Stimulated activated CD8-positive, alpha-beta memory T cell treated with anti-CD3 and anti-CD28 coated beads, Interleukin-7, amount 100 ng/mL, for 1 hour (primary cell): ENCODE measurements at places on chromosomes 13 and 19.

DNA sequence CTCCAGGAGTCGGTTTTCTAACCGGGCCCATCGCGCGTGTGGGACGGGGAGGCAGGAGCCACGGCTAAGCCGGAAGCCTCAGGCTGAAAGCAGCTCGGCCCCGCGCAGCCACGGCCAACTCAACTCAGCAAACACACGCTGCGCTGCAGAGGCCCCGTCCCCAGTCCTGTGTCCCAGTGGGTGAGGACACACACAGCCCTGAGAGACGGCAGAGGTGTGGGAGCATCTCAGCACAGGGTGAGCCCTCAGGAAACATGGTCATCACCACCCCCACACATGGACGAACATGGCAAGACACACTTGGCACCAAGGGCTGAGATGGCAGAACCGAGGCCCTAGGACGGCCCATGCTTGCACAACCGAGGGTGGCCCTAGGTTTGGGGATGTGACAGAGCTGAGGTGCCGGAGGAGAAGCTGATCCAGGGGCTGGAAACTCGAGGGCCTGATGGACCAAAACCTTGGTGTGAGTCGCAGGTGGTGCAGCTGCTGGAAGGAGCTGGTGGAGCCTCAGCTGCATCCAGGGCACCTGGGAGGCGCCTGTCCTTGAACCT is 29.0 kb upstream of the C13orf46 start:
- DNase-seq = no peak

- DNase-seq = no peak
These were observed 199.4 kb upstream of the IPO5 start for GRCh38 chr13:97753942-97754670.

DNA sequence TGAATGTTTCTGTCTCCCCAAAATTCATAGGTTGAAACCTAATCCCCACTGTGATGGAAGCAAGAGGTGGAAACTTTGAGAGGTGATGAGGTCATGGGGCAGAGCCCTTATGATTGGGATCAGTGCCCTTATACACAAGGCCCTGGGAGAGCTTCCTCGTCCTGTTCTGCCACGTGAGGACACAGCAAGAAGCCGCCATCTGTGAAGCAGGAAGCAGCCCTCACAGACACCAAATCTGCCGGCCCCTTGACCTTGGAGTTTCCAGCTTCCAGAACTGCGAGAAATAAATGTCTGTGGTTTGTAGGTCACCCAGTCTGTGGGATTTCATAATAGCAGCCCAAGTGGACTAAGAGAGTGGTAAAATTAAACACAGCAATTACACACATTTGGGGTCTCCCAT is 737.4 kb downstream of the UQCRFS1 start:
- no peak for DNase-seq

- DNase-seq = no peak
These were observed 27.4 kb upstream of the SIAH3 start for GRCh38 chr13:45878966-45879365.

DNA sequence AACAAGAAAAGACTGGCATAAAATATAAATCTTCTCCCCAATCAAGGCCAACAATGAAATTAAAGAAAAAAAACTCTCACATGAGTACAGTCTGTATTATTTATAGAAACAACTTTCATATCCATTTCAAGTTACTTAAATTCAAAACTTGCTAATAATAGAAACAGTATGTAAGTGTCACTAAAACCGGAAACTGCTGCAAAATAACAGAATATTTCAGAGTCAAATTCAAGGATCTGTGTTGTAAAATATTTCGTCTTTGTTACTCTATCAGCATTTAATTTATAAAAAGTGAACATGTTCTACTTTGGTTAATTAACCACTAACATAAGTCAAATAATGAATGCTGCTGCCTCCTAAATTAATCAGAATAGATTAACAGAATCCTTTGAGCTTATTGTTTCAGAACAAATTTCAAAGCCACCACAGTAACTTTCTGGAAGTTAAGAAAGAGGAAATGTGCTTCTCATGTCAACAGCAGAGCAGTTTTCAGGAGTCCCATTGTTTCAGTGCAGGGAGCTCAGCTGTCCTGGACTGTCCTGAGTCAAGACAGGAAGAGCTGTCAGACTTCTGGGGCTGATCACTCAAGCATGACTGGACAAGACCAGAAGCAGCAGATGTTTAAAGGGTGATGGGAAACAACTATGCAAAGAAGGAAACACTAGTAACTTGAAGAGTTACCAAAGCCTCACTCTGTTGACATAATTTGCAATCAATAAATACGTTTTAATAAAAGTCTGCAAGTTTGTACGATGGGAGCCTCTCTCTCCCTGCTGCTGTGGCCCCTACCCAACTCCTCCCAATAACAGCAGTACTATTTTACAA is 76.9 kb downstream of the FOXO1 start:
- DNase-seq = no peak

DNA sequence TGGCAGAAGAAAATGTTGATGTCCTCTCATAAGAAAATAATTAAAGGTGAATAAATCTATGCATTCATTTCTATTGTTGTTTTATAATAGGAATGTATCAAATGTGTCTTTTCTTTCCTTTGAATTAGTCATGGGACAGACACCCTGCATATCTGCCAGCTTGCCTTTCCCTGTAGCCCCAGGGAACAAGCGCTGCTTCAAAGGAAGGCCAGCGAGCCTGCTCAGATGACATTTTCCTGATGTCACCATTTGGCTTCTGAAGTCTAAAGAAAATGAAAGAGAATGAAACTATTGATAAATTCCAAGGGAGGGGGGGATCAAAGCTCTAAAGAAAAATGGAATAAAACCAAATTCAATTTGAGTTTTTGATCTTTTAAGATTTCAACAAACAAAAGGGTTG is 574.8 kb downstream of the IRS2 start:
- no peak for DNase-seq

DNA sequence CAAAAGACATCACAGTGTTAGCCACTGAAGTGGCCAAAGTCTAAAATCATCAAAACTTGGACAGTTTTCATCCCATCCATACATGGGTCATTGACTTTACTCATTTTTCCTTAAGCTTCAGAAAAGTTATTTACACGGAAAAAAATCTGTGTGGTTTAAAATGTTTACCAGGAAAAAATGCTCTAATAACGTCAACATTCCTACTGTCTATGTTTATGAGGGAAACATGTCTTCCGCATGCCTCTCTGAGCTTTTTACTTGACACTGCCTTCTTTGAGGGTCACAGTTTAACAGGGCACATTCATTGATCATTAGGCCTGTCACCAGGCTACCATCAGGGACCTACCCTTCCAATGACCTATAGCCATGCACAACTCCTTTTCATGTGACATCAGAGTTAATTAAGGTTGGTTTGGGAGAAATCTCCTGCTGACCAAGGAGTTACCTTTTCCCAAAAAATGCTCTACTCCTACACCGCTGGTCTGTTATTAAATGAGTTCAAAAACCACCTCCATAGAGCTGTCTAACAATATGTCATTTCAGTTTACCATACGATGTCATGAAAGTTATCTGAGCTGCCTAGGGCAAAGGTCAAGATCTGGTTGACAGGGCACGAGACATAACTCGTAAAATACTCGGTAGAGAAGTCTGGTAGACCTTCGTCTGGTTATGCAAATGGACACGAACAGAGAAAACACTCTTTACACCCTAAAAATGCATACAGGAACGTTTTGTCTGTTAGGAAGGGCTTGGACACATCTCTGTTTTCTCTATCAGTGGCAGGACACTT is 17.8 kb downstream of the FLT1 start:
- DNase-seq = no peak

GRCh38 chr13:75302071-75302698 is 179.8 kb downstream of the TBC1D4 start:
- no peak for DNase-seq

DNA sequence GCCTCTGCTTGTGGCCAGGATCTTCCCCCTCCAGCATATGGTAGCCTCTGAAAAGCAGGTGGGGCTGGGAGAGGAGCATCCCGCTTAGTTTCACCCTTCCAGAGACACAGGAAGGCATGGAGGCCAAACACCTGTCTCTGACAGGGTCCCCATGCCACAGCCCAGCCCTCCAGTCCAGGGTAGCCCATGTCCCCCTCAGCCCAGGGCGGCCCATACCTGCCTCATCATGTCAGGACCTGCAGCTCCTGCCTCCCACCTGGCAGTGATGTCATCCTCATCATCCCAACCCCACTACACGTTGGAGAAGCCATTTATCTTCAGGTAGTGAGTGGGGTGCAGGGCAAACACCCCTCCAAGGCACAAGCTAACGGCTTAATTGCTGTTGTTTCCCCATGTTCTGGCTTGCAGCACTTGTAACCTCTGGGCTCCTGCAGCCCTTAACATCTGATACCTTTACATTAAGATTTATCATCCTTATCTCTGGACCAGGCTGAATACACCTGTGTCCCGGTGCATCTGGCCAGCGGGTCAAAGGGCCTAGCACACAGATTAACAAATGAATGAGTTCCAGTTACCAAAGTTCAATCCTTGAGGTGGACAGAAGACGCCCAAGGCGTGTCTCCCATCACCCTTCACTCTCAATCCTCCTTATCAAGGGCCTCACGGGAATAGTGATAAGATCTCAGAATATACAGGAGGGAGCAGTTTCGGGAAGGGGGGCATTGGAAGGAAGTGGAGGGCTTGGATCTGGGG is 22.2 kb downstream of the ZNF175 start:
- DNase-seq = no peak

GRCh38 chr13:40141859-40142555 is 486.5 kb downstream of the COG6 start:
- no peak for DNase-seq

- no peak for DNase-seq
These were observed 932 bp downstream of the SLC35E1 start for GRCh38 chr19:16571283-16571682.

DNA sequence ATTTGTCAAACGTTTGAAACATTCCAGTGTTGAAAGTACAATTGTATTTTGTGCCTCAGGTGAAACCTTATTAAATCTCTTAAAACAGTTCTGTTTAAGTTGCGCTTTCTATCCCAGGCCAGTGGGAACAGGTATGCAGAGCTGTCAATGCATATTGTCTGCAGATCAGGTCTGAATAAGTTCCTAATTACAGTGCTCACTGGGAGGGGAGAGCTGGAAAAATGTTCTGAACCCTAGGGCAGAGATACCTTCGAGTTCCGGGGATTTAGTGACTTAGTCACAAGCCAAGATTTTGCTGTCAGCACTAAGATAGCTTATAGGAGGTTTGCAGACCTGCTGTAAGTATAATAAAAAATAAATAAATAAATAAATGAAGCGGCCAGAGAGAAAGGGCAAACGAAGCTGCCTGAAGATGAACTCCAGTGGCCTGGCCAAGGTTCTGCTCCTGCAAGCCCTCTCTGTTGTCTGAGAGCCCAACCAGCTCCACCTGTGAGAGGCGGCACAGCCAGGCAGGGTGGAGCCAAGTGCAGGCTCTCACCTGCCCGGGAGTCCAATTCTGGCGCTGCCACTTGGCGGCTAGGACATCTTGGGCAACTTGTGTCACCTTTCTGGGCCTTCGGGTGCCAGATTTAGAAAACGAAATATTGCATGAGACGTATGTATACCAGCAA is 97.9 kb upstream of the SLC7A1 start:
- DNase-seq = no peak

- no peak for DNase-seq
These were observed 482.2 kb upstream of the NBEA start for GRCh38 chr13:34459856-34460255.

DNA sequence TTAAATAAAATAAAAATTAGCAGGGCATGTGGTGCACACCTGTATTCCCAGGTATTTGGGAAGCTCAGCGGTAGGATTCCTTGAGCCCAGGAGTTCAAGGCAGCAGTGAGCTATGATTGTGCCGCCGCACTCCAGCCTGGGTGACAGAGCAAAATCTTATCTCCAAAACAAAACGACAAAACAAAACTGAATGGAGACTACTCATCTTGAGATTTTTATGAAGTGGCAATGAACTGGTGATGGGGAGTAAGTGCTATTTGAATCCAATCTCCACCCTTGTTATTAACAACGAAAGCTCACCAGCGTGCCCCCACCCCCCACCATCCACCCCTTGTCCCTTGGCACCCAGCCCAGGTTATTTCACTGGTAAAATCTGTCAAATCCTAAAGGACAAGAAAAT is 45.2 kb upstream of the URI1 start:
- DNase-seq = no peak

GRCh38 chr19:17281391-17282304 is at the start of gene ANKLE1:
Gene ANKLE1, plus strand, starts transcription at chr19:17281901. Its CDS starts 20 bp downstream, at chr19:17281921.
- no peak for DNase-seq

DNA sequence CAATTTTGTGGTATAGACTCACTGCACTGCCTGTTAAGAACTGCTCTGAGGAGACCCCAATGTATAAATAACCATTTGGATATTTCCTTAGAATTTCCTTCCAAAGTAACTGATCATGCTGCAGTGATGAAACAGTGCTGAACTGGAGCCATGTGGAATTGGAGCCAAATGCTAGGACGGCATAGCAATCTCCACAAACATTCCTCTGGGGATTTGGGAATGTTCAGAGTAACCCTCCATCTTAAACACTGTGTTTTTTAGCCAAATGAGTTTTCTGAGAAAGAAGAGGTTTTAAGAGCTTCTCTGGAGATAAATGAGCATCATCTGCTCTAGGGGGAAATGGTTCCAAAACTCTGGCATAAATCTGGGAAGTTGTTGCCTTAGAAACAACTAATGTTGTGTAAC is 98.2 kb downstream of the OLFM4 start:
- DNase-seq = no peak

DNA sequence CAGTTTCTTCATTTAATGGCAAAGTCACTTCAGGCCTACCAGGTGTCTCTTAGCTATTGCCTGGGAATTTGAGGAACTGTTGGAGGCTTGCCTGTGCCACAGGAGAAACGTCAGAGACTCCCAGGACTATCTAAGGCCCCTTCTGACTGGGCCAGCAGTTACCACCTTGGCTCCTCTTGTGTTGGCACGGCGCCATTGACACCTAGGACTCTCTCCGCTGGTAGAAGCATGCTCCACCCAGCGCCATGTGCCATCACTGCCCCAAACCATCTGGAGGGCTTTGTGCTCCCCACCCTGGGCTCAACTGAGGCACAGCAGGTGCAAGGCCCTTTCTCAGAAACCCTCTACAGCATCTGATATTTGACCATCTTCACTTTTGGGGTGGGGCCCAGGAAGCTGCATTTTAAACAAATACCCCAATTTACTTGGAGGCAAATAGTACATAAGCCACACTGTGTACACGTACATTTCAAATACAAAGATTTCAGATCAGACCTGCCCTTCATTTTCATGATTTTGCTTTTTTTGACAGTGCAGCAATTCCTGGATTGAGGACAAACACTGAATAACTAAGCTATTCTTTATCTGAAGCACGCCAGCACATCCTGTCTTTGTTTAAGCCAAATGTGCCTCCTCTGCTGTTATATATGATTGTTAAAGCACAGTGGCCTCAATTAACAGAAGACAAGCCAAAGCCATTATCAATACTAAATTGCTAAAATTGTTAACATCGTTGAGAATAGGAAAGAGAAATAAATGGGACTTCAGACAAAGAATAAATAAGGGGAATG is 59.9 kb upstream of the TPP2 start:
- no peak for DNase-seq

DNA sequence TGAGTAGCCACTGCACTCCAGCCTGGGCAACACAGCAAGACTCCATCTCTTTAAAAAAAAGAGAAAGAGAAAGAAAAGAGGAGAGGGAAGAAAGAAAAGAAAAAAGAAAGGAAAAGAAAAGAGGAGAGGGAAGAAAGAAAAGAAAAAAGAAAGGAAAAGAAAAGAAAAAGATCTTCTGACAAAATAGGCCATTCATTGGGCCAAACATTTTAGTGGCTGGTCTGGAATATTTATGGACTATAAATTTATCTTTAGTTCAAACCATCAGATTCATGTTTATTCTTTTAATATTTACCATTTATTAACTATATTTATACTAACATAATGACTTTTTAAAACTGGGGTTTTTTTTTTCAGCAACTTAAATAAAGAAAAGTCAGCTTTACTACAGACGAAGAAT is 85.6 kb upstream of the KLF5 start:
- DNase-seq = no peak
